HT1080 (cell line): ENCODE measurements at places on chromosomes 3 and 15.

GRCh38 chr15:51879555-51879954 is 50.1 kb downstream of the TMOD3 start:
- peak; percentile 34 for DNase-seq

DNA sequence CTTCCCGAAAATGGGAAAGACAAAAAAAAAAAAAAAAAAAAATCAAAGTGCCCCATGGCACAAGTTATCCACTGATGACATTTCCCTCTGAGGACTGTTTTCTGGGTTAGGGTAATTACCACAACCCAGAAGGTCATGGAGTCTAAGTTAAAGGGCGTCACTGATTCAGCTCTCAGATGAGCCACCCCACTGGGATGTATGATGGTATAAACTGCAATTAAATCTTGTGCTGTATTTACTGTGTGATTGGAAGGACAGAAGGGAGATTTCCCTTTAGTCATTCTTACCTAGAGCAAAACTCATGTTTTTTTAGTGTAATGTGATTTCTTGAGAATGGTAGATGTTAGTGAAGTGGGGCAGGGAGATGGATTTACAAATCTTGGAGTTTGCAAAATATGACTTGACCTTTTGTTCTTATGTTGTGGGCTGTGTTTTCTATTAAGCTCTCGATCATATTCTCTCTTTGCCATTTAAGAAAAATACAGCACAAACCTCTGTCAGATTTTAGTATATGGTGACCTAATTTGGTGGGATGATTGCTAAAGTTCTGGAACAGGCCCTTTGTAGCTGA is 244.2 kb downstream of the PTPRG start:
- no peak for DNase-seq

DNA sequence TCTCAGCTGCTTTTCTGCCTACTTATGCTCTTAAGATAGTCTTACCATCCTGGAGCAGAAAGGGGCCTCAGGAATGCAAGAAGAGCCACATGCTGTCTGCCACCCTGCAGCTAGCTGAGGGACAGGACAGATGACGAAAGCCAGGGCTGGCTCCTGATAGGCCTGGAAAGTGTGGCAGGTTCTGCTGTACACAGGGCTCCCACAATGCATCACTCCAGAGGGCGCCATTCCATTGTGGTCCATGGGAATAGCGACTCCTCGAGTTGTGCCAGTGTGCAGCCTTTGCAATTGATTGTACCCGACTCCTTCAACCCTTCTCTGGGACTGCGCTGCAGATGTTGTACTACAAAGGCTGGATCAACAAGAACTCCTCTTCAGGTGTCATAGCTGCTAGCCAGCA is 11.2 kb downstream of the ACAN start:
- no peak for DNase-seq

- no peak for DNase-seq
Measured at GRCh38 chr15:33801954-33802353, 166.3 kb upstream of the CHRM5 start.

- DNase-seq = no peak
Measured at GRCh38 chr3:83218383-83219200, 1457.1 kb upstream of the GBE1 start.

DNA sequence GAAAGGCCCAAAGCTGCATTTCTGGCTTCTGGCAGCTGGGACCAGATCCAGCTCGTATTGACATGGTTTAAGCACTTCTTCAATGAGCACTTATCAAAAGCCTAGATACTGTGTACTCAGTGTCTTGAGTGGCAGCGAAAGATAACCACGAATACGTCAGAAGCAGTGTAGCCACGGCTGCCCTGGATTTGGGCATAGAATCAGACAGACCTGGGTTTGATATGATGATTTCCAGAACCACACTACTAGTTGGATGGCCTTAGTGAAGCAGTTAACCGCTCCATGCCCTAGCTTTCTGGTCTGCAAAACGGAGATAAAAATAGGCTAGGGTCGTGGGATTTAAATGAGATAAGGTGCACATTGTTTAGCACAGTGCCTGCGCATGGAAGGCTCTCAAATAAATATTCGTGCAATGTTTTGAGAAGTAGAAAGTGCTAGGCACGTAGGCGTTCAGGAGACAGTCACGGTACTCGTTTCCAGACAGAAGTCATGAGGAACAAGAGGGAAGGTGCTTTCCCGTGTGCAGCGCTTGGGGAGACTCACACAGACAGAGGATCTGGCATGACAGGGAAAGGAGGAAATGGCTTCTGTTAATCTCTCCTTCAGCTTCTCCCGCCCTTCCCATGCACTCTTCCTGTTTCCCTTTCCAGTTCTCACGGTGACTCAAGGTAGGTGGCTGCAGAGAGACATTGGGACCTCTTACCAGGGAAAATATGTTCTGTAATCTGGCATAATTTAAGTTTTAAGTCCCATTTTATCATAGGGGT is 70.3 kb downstream of the CCNL1 start:
- DNase-seq = peak; percentile 63

DNA sequence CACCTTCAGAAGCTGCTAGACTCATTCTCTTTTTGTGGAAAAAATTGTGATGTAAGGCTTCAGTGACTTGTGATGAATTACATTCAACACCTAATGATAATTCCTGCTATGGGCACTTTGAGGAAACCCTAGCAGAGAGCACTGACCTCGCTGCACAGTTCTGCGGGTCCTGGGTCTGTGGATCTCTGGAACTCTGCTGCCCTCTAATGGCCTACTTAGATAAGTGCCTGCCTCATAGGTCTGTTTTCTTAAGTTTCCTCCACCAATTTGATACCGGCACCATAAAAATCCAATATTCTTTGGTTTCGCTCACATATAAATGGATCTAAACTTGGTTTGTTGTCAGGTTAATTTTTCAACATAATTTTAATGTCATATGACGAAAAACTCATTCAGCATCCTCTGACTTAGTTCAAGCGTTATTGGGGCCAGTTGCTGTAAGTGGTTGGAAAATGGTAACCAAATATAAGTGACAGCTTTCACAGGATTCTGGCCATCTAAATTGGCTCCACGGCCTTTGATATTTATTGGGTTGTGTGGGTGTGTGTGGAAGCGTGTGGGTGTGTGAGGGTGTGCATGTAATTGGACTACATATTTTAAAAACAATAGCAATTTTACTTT is 10.4 kb downstream of the SLITRK3 start:
- DNase-seq = peak; percentile 58

GRCh38 chr3:148360051-148360450 is 337.7 kb upstream of the AGTR1 start:
- DNase-seq = no peak
